Lower leg skin (tissue), 4 donors: ENCODE measurements at places on chromosomes 6 and 20. TPM values are rescaled to one million over a fixed set of nuclear protein-coding genes. Genes with fewer than 3 reads are reported as not detected.

- DNase-seq, result peak; percentile 29
Measured at GRCh38 chr20:6769903-6770785, 2.7 kb downstream of the BMP2 start.

The CRISP2 gene
- total RNA-seq, result not detected

DNA sequence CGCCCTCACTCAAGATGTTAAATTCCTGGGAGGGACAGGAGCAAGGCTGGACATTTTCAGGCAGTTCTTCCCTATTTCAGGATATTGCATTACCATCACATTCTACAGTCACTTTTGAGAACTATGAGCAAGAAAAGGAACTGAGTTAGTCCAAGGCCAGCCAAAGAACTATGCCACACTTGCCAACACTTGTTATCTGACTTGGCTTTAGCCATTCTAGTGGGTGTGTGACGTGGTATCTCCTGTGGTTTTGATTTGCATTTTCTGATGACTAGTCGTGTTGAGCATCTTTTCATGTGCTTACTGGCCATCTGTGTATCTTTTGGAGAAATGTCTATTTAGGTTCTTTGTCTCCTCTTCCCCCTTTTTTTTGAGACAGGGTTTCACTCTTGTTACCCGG is 12.0 kb downstream of the XRN2 start:
- no peak for DNase-seq

DNA sequence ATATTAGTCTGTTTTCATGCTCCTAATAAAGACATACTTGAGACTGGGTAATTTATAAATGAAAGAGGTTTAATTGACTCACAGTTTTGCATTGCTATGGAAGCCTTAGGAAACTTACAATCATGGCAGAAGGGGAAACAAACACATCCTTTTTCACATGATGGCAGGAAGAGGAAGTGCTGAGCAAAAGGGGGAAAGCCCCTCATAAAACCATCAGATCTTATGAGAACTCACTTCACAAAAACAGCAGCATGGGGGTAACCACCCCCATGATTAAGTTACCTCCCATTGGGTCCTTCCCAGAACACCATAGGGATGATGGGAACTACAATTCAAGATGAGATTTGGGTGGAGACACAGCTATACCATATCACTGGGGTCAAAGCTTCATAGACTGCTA is 254.2 kb downstream of the ERMARD start:
- DNase-seq, result no peak

GRCh38 chr20:36591281-36591680 is 14.3 kb upstream of the RAB5IF start:
- DNase-seq, result no peak
